ENCODE measurements at places on chromosomes 2 and 18.

- DNase-seq: no peak
These were observed 115.1 kb downstream of the CMPK2 start for GRCh38 chr2:6750411-6751158.

GRCh38 chr18:48767090-48767690 is 183.6 kb downstream of the SMAD7 start:
- no peak for DNase-seq

GRCh38 chr2:181334158-181334826 is 122.9 kb upstream of the ITGA4 start:
- no peak for DNase-seq

DNA sequence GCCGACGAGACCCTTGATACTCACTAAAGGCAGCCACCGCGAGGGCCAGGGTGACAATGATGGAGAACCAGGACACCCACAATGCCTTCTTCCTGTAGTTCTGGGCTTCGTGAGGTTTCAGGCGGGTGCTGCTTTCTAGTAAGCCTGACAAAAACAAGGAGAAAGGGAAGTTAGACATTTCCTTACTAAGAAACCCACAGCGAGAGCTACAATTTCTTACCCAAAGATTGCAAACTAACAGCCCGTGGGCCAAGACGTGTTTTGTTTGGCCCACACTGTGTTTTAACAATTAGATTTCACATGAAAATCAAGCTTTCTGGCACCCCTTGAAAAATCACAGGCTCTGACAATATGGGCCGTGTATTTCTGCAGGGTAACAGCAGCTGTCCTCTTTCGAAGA is 5.6 kb downstream of the TMEM163 start:
- DNase-seq: no peak

DNA sequence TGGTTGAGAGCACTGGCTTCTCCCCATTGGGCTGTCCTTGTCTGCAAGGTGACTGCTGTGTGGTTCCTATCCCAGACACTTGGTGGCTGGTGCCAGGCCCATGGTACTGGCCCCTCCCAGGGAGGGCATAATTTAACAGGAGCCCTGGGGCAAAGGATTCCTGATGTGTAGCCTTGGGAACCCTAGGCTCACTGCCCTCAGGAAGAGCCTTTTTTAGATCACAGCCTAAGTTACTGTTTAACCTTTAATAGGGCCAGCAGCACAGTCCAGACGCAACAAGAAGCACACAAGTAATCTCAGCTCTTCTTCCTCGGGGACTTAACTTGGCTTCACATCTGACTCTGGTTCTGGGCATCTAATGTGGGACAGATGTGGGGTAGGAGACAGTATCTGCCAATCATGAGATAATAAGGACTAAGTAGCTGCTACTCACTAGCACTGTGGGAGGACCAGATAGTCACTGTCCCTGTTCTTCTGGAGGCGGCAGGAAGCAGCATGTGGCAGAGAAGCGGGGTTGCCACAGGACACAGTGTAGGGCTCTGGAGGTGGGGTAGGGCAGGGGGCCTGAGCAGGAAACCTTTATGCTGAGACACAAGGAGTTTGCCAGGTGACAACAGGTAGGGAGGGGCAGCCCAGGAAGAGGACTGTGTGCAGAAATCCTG is 136.3 kb downstream of the TMEM17 start:
- DNase-seq: no peak

- no peak for DNase-seq
These were observed 50.0 kb downstream of the CPO start for GRCh38 chr2:206989311-206989710.

Measured in stimulated activated CD8-positive, alpha-beta memory T cell treated with anti-CD3 and anti-CD28 coated beads, Interleukin-15, amount 100 ng/mL, for 4 hours (primary cell).